ENCODE measurements at places on chromosomes 6 and 20.

DNA sequence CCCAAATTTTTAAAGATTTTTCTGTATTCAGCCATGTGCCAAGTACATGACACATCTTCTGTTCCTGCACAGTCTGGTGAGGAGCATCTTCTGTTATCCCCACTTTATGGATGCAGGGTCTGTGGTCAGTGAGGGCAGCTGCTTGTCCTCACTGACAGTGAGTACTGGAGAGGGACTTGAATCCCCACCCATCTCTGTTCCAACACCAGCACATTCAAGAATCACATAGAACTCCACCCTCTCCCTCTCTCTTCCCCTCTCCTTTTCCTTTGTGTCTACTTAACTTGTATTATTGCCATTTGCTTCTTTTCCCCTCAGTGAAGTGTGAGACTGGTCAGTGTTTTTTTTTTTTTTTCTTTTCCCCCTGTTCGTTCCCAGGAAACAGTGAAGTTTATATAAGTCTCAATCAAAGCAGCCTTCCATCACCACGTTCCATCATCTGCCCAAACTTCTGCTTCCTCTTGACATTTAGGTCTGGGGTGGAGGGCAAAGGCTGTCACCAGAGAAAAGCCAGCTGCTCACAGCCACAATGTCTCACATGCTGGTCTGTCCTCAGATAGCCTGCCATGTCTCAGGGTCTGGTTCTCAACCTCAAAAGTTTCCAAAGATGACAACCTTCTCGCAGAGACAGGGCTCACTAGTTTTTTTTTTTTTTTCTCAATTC, 110.0 kb upstream of the SSTR4 start:
- DNase-seq = no peak

DNA sequence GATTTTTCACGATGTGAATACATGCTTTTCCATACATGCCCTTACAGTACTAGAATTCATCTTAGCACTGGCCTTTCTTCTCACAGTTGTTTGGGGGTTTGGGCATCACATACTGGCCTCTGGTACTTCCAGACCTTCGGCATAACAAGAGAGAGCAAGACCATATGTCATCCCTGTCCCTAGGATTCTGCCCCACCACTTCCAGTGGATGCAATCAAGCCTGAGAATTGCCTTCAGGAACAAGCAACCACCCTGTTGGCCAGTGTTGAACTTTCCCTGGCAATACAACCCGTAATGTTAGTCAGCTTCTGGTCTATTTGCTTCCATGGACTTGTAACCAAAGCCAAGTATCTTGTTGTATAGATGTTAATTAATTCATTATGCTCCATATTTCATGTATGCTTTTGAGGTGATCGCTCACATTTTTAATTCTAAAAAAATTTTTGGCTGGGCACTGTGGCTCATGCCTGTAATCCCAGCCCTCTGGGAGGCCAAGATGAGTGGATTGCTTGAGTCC, 15.4 kb upstream of the SLPI start:
- DNase-seq = no peak

DNA sequence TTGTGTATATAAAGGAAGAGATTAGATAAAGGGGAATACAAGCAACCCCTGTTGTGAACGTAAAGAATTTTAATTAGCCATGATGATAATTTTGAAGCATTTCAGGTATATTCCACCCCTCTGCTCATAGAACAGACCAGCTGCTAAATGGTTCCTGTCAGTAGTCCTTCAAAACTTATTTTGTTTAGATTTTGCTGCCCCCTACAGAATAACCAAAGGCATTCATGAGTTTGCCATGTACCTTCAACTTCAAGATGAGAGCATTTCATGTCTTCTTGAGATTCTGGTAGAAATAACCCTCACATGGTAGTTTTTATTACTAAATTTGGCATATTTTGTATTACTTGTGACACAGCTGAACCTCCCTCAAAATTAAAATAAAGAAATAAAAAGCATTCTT, 1586.7 kb downstream of the HACE1 start:
- DNase-seq = no peak

- DNase-seq = no peak
These were observed 107.2 kb downstream of the MMS22L start for GRCh38 chr6:97175806-97176205.

- no peak for DNase-seq
These were observed 113.1 kb downstream of the BMP7 start for GRCh38 chr20:57153238-57153905.

DNA sequence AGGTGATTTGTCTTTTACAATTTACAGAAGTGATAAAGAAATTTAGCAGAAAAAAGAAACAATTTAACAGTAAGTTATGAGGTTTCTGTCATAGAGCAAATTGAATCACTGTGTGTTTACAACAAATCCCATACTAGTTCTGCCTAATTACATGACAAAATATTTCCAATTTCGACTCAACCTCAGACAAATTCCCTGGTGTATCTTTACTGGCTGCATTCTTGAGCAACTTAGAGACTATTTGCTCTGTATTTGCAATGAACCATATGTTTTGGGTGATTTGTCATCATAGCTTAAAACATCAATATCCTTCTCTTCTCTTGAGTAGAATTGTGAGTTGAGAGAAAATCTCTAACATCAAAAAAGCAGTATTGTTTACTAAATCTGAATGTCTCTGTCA, 128.7 kb downstream of the SIM1 start:
- DNase-seq = no peak

- DNase-seq = no peak
These were observed 123.4 kb upstream of the SUPT3H start for GRCh38 chr6:45500924-45501816.

DNA sequence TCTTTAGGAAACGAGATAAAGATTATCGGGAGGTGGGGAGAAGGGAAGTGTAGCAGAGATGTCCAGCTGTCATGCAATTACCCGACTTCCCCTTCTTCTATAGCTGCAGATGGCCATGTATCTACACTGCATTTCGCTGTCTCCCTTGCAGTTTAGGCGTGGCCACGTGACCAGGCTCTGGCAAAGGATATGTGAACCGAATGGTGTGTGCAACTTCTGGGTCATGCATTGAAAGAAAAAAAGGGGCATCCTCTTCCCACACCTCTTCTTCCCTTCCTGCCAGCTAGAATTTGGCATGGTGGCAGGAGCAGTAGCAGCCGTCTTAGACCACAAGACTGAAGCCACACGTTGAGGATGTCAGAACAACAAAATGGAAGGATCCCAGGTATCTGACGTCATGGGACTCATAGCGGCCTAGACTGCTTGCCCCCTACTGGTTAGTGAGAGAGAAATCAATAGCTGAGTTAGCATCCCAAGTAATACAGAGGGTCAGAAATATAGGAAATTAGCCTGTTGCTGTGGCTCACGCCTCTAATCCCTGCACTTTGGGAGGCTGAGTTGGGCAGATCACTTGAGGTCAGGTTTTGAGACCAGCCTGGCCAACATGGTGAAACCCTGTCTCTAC, 32.8 kb downstream of the TCF15 start:
- DNase-seq = no peak

DNA sequence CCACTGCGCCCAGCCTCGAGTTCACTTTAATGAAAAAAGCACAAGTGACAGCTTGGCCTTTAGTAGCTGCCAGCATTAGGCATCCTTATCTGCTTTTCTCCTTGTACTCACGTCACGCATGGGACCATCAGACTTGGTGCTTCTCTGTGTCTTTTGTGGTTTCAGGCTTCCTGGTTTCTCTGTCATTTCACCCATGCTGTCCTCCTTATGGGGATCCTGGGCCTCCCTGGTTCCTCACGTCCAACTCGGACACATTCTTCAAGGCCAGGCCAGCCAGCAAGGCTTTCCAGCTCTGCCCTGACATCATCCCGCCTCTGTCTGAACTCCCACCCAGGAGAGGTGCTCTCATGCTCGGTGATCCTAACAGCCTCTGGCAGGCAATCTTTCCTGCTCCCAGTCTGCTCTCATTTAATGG, 83.2 kb downstream of the TIAM2 start:
- DNase-seq = no peak

GRCh38 chr6:129607581-129608186, 102.3 kb downstream of the ARHGAP18 start:
- DNase-seq = no peak

GRCh38 chr6:169903122-169903521, 151.7 kb downstream of the ERMARD start:
- no peak for DNase-seq

- DNase-seq = no peak
These were observed 40.9 kb downstream of the PSMB1 start for GRCh38 chr6:170512249-170512648.

- no peak for DNase-seq
These were observed 4.8 kb upstream of the ZNFX1 start for GRCh38 chr20:49282584-49283171.

GRCh38 chr6:13836170-13836569, 21.8 kb upstream of the MCUR1 start:
- DNase-seq = no peak

DNA sequence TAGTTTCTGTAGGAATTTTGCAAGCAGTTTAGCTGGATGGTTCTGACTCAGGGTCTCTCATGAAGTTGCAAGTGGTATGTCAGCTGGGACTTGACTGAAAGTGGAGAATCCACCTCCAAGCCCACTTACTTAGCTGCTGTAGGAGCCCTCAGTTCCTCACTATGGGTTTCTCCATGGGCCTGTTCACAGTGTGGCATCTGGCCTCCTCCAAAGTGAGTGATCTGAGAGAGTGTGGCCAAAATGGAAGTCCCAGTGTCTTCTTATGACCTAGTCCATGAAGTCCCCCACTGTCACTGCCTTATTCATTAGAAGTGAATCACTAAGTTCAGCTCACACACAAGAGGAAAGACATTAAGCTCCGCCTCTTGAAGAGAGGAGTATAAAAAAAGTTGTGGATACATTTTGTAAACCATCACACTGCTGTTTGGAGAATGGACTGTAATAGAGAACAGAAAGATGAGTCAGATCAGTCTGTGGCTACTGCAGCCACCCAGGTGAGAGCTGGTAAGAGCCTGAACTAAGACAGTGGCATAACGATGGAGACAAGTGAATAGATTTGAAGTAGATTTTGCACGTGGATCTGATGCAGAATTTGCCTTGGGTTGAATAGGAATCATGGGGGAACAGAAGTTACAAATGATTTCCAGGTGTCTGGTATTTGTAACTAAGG, 4.9 kb upstream of the NELFCD start:
- no peak for DNase-seq

GRCh38 chr6:94238868-94239267, 819.5 kb upstream of the EPHA7 start:
- no peak for DNase-seq

DNA sequence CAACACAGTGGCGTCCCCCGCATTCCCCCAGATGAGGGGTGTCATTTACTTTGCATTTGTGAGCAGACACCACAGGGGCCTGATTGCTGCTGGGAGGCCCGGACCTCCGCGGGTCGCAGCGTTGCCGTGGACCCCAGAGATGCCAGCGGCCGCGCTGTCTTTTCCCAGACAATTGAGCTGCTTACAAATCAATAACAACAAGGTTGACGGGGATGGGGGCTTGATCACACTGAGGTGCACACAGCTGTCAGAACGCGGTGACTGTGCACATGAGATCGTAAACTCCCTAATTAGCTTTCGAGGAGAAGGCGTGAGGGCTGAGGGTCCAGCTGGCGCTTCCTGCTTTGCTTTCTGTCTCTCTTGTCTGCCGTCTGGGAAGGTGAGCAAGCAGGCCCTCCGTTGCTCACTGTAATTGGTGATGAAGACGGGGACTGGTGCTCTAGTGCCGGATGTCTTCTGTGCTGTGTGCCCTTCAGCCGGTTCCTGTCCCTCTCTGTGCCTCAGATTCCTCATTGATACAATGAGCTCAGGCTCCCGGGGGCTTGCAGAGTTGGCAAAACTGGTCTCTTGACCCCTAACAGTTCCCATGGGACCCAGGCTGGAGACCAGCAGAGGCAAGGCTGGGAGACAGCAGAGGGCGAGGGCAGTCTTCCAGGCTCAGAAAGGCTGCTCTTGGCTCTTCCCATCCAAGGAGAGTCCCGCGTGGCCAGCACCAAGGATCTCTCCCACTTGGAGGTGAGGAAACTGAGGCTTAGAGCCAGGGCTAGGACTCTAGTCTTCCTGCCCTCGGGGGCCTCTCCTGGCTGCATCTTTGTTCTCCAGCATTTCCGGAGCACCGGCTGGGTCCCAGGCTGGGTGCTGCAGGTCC, 126.0 kb upstream of the PMEPA1 start:
- DNase-seq = no peak

DNA sequence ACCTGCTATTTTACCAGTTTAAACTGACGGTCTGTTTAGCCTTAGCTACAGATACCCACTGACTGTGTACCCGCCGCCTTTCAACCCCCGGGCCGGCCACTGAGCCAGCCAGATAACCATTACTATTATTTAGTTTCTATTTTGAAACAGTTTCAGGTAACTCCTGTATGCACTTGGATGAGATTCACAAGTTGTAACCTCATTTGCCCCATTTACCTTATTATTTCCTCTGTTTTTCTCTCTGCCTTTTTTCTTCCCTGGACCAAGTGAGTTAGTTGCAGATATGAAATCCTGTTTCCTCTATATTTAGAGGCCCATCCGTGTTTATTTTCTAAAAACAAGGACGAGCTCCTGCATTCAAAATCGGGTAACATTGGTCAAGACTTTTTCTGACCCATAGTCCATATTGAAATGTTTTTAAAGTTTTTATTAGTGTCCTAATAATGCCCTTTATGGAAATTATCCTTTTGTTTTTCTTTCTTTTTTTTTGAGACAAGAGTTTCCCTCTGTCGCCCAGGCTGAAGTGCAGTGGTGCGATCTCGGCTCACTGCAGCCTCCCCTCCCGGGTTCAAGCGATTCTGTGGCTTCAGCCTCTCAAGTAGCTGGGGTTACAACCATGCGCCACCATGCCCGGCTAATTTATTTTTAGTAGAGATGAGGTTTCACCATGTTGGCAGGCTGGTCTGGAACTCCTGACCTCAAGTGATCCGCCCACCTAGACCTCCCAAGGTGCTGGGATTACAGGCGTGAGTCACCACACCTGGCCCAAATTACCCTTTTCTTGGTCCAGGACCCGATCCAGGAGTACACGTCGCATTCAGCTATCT, 767 bp downstream of the AP5S1 start:
- no peak for DNase-seq

GRCh38 chr20:19463597-19463996, 251.2 kb downstream of the SLC24A3 start:
- DNase-seq = no peak

DNA sequence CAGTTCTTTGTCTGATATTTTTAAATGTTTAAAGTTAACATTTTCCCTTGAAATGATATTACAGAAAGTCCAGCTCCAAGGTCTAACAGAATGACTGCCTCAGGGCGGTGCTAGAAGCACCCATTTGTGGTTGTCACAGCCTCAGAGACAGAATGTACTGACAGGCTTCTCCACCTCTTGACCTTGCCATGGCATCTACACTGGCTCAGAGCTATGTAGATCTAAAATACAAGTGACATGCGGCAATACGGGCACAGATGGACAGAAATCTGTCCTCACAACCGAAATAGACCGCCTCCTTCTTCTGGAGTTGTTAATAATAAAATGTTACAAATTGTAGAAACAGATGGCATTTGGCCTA, 167.2 kb upstream of the THEMIS start:
- DNase-seq = no peak

DNA sequence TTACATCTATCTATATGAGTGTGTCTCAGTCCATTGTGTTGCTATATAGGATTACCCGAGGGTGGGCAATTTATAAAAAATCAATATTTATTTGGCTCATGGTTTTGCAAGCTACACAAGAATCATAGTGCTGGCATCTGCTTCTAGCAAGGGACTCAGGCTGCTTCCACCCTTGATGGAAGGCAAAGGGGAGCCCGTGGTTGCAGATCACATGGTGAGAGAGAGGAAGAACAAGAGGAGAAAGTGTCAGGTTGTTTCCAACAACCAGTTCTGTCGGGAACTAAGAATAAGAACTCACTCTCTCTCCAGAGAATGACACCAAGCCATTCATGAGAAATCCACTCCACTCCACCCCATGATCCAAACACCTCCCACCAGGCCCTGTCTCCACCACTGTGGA, 48.2 kb upstream of the TENT5A start:
- DNase-seq = no peak

- DNase-seq = no peak
These were observed 33.2 kb downstream of the PHACTR1 start for GRCh38 chr6:12749531-12750379.
